ENCODE measurements at places on chromosomes 1 and 21. TPM values are rescaled to one million over a fixed set of nuclear protein-coding genes. Genes with fewer than 3 reads are reported as not detected.

GRCh38 chr1:51557168-51557567, 38.1 kb upstream of the EPS15 start:
- DNase-seq, result no peak

DNA sequence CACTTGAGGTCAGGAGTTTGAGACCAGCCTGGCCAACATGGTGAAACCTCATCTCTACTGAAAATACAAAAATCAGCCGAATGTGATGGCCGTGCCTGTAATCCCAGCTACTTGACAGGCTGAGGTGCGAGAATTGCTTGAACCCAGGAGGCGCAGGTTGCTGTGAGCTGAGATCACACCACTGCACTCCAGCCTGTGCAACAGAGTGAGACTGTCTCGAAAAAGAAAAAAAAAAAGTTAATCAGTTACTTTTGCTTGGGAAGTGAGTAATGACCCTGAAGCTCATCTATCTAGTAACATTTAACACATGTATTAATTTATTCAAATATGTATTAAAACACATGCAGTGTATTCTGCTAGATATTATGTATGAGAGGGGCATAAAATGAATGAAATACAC, 49.4 kb downstream of the ZNF326 start:
- no peak for DNase-seq

DNA sequence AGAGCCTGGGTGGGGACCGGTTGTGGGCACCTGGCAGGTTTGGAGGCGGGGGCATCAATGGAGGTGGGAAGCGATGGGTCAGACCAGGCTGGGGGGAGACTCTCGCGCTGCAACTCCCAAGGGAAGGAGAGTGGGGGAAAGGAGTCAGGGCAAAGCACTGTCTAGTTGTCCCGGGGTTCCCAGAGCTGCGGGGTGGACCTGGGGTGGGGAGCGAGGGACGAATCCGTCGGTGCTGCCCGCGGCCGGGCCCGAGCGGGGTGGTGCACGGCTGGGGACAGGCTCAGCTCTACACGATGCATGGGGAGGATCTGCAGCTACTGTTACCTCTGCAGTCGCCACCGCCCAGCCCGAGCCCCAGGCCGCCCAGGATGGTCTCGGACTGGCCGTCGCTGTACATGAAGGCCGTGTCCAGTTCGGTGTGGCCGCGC, 427 bp downstream of the AKR7A2 start:
- DNase-seq, result no peak

Gene BSND
- not detected for total RNA-seq

Gene MRPS14
- 45.5 TPM for total RNA-seq

Gene C4BPA
- not detected for total RNA-seq

DNA sequence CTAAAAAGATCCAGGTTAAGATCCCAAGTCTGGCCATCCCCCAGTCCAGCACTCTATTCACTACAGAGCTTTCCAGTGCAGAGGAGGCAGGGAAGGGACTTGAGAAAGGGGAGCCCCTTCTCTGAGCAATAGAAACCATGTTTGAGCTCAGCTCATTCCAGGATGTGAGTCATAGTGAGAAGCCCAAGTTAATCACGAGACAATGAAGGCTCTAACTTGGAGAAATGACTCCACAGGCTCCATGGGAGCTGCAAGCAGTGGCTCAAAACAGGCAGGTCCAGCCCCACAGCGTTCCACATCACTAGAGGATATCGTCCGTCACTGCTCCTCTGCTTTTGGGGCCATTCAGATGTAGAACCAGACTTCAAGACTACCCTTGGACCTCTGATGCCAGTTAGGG, 59.1 kb downstream of the CAMK2N1 start:
- DNase-seq, result no peak

Gene NBPF4
- total RNA-seq, result not detected

Gene ZBTB7B
- 68.3 TPM for total RNA-seq

- DNase-seq, result no peak
Measured at GRCh38 chr1:167052389-167052788, 37.8 kb downstream of the GPA33 start.

GRCh38 chr1:172041102-172041501, 199.8 kb downstream of the DNM3 start:
- DNase-seq, result no peak

All from NCI-H460 (cell line).